Myometrial cell (primary cell): ENCODE measurements at places on chromosomes 12 and 14. TPM values are rescaled to one million over a fixed set of nuclear protein-coding genes. Genes with fewer than 3 reads are reported as not detected.

ARG2 gene
- total RNA-seq: 5.5 and 9.0 TPM in 2 replicates

SUSD6 gene
- 8.3 and 8.4 TPM in 2 replicates for total RNA-seq

ANKRD9 gene
- 18.8 and 30.3 TPM in 2 replicates for total RNA-seq

DTD2 gene
- total RNA-seq: 26.5 and 32.4 TPM in 2 replicates

PLD4 gene
- not detected in 2 replicates for total RNA-seq

SLCO1B1 gene
- not detected in 2 replicates for total RNA-seq

REC8 gene
- total RNA-seq: 20.0 and 44.7 TPM in 2 replicates

MIP gene
- not detected in 2 replicates for total RNA-seq

RAD9B gene
- 0.86 TPM in 1 of 2 replicates, not detected in the other for total RNA-seq

CHMP4A gene
- total RNA-seq: 28.0 and 40.8 TPM in 2 replicates

KRT82 gene
- total RNA-seq: not detected in 2 replicates

CMKLR1 gene
- total RNA-seq: not detected in 2 replicates

NGB gene
- total RNA-seq: not detected in 2 replicates

CIT gene
- total RNA-seq: 22.8 and 26.8 TPM in 2 replicates

ASCL1 gene
- not detected in 2 replicates for total RNA-seq

ANKRD33 gene
- not detected in 2 replicates for total RNA-seq

IL26 gene
- total RNA-seq: not detected in 2 replicates

RIC8B gene
- total RNA-seq: 10.4 and 15.4 TPM in 2 replicates

TMCC3 gene
- total RNA-seq: 0.86 and 2.3 TPM in 2 replicates

SEL1L gene
- total RNA-seq: 34.0 and 44.3 TPM in 2 replicates

SYT10 gene
- total RNA-seq: not detected in 2 replicates

TDRD9 gene
- under 0.01 and 0.71 TPM in 2 replicates for total RNA-seq

TTC6 gene
- under 0.01 TPM in 1 of 2 replicates, not detected in the other for total RNA-seq

HRK gene
- not detected in 2 replicates for total RNA-seq

FAM222A gene
- 0.58 and 0.71 TPM in 2 replicates for total RNA-seq

AICDA gene
- not detected in 2 replicates for total RNA-seq

SPX gene
- 0.89 and 1.2 TPM in 2 replicates for total RNA-seq

KLHDC1 gene
- 0.86 and 3.4 TPM in 2 replicates for total RNA-seq

PTPRB gene
- total RNA-seq: not detected in 2 replicates

MIA2 gene
- 10.7 and 14.2 TPM in 2 replicates for total RNA-seq

PARP11 gene
- 3.2 and 10.4 TPM in 2 replicates for total RNA-seq

PTPRO gene
- total RNA-seq: under 0.01 and 0.35 TPM in 2 replicates

BDKRB2 gene
- 30.8 and 35.8 TPM in 2 replicates for total RNA-seq

DUSP16 gene
- 4.3 and 7.6 TPM in 2 replicates for total RNA-seq

OR4E2 gene
- not detected in 2 replicates for total RNA-seq

NKX2-8 gene
- total RNA-seq: not detected in 2 replicates

RFX4 gene
- total RNA-seq: not detected in 2 replicates

DYNLL1 gene
- 290 and 327 TPM in 2 replicates for total RNA-seq

ESR2 gene
- not detected in 2 replicates for total RNA-seq

TMX1 gene
- 64.6 and 70.0 TPM in 2 replicates for total RNA-seq

RFLNA gene
- 0.18 TPM in 1 of 2 replicates, not detected in the other for total RNA-seq

PDZRN4 gene
- total RNA-seq: not detected in 2 replicates

KRT7 gene
- total RNA-seq: 0.58 and 1.2 TPM in 2 replicates

NXPH4 gene
- 0.71 and 1.2 TPM in 2 replicates for total RNA-seq

TSPAN19 gene
- total RNA-seq: not detected in 2 replicates

SH2B3 gene
- total RNA-seq: 51.9 and 56.5 TPM in 2 replicates

NTN4 gene
- total RNA-seq: 0.58 and 0.71 TPM in 2 replicates

LRRC9 gene
- not detected in 2 replicates for total RNA-seq

CLEC12A gene
- not detected in 2 replicates for total RNA-seq

CMA1 gene
- total RNA-seq: not detected in 2 replicates
